A549 treated with DMSO at 1 μM for 4 hours (cell line): ENCODE measurements at places on chromosomes 4 and X. TPM values are rescaled to one million over a fixed set of nuclear protein-coding genes. Genes with fewer than 3 reads are reported as not detected.

HSFX1 gene
- 0.28 to 0.48 TPM (median 0.32 TPM) in 4 of 5 replicates, not detected in the other for total RNA-seq

TCEANC gene
- 0.56 to 1.0 TPM (median 0.70 TPM) in 5 replicates for total RNA-seq

SERTM2 gene
- not detected in 5 replicates for total RNA-seq

MAGEB1 gene
- total RNA-seq: not detected in 5 replicates

AFM gene
- not detected in 5 replicates for total RNA-seq

GPRASP1 gene
- 0.29 to 0.40 TPM (median 0.30 TPM) in 5 replicates for total RNA-seq

GABRE gene
- 15.9 to 28.1 TPM (median 23.7 TPM) in 5 replicates for total RNA-seq

GK gene
- 1.6 to 2.6 TPM (median 1.8 TPM) in 5 replicates for total RNA-seq

MAGEB3 gene
- not detected in 5 replicates for total RNA-seq

GPR50 gene
- 0.07 to 0.23 TPM (median 0.17 TPM) in 4 of 5 replicates, not detected in the other for total RNA-seq

GC gene
- not detected in 5 replicates for total RNA-seq

CAPN6 gene
- not detected in 5 replicates for total RNA-seq

HSFX3 gene
- not detected in 5 replicates for total RNA-seq

GRIA2 gene
- not detected in 5 replicates for total RNA-seq

TACR3 gene
- not detected in 5 replicates for total RNA-seq

FDCSP gene
- not detected in 5 replicates for total RNA-seq

PITX2 gene
- 1.0 to 1.6 TPM (median 1.3 TPM) in 5 replicates for total RNA-seq

RPA4 gene
- total RNA-seq: 0.21 to 0.45 TPM (median 0.38 TPM) in 5 replicates

BEX5 gene
- not detected in 5 replicates for total RNA-seq

RASL11B gene
- total RNA-seq: 0.05 to 0.17 TPM (median 0.11 TPM) in 4 of 5 replicates, not detected in the other

NFKB1 gene
- total RNA-seq: 24.1 to 27.8 TPM (median 27.0 TPM) in 5 replicates

DMRTC1B gene
- not detected in 5 replicates for total RNA-seq

DIPK2B gene
- total RNA-seq: 0.05 TPM in 1 of 5 replicates, not detected in the others

CXorf65 gene
- not detected in 5 replicates for total RNA-seq

PDLIM5 gene
- 34.1 to 51.3 TPM (median 48.2 TPM) in 5 replicates for total RNA-seq

FAM114A1 gene
- total RNA-seq: 23.9 to 41.6 TPM (median 38.2 TPM) in 5 replicates

XAGE1A gene
- 16.0 to 35.5 TPM (median 20.7 TPM) in 4 of 5 replicates, not detected in the other for total RNA-seq

POLR2B gene
- total RNA-seq: 67.7 to 82.2 TPM (median 70.6 TPM) in 5 replicates

CLNK gene
- not detected in 5 replicates for total RNA-seq
